Stimulated activated naive CD4-positive, alpha-beta T cell treated with Interleukin-2 at 50 U/mL for 16 hours (primary cell): ENCODE measurements at places on chromosomes 6 and 20.

DNA sequence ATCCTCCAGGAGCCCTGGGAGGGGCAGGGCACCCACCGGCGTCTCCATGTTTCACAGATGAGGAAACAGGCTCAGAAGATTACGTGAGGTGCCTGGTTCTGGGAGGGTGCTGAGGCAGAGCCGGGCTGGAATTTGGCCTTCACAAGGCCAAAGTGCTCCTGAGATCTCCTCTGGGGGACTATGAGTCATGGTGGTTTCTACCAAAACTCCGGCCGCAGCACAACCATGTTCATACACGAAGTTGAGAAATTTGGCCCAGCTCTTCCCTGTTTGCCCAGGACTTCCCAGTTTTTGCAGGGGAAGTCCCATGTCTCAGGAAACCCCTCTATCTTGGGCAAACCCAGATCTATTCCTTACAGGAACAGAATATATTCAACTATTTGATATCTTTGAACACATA is 172.9 kb upstream of the CDYL start:
- DNase-seq, result no peak

GRCh38 chr20:36684747-36685146 is 38.8 kb upstream of the SLA2 start:
- DNase-seq, result no peak

DNA sequence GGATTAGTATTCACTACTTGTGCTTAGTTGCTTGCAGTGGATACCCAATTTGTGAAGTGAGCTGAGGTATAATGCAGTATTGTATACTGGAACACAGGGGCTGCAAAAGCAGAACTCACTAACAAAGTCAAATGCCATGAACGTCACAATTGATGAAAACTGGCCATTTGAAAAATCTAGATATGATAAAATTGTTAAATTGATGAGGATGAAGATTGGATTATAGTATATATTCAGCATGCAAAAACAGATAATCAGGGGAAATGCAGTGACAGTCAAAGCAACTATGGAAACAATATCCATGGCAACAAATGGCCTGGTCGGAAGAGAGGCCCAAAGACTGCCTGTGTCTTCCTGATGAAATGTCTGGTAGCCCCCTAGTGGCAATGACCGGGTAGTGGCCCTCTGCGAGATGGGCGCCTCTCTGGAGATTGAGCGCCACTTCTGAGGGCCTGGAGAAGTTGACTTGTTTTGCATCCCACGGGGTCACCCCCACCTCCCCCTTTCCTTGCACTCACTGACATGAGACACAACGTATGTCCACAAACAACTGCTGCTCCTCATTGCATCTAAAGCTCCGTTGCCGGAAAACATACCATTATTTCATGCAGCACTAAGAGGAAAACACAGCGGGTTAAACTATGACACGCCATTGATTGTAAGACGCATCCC is 43.6 kb downstream of the C6orf15 start:
- peak; percentile 67 for DNase-seq

DNA sequence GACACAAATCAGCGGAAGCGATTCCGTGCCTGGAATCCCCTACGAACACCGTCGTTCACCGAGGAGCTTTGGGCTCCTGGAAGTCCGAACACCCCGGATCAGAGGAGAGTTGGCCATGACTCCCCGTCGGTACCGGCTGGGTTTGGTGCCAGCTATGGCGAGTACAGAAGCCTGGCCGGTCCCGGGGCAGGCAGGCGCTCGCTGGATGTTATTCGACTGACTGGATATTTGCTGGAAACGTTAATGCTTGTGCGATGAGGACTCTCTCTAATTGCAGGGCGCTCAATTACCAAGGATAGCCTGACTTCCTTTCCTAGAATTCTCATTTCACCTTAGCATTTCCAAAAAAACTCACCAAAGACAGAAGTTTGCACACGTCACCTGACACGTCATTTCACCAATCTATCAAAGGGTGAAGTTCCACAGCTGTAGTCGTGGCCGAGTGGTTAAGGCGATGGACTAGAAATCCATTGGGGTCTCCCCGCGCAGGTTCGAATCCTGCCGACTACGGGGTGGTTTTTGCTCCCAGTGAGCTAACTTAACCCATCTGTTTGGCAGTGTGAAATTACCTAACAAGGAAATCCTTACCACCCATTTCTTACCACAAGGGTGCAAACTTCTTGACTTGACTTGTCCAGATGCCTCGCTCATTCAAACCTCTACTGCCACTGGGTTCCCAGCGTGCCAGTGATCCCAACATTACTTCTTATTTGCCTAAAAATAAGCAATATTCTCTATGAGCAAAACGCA is 22.7 kb upstream of the ZNF184 start:
- peak; percentile 57 for DNase-seq

DNA sequence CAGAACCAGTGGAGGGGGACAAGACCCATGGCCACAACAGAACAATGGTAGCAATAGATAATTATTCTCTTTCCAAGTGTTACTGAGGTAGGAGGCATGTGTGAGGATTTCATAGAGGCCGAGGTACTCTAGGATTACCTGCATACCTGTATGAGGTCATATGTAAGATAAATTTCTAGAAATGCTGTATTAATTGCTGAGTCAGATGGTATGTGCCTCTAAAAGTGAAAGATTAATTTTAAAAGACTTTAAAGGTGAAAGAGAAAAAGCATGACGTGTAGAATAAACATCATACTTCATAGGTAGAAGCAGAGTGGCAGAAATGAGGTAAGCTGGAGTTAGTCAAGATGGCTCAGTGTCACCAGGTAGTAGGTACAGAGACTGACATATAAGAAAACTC is 51.6 kb downstream of the ZHX3 start:
- DNase-seq, result no peak

DNA sequence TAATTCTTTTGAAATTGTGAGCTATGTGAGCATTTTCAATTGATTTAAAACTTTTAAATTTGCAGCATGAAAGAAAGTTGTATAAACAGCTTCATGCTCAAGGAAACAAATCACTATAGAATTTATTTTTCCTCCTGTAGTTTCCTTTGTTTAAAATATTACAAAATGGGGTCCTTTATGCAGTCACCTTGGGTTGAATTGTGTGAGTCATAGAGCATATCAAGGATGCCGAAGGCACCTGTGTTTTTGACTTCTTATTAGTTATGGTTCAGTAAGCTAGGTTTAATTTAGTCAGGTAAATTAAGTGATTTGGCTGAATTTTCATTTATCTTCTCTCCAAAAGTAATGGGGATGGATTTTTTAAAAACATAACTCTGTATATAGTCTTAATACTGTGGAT is 96.8 kb downstream of the BCKDHB start:
- DNase-seq, result no peak

DNA sequence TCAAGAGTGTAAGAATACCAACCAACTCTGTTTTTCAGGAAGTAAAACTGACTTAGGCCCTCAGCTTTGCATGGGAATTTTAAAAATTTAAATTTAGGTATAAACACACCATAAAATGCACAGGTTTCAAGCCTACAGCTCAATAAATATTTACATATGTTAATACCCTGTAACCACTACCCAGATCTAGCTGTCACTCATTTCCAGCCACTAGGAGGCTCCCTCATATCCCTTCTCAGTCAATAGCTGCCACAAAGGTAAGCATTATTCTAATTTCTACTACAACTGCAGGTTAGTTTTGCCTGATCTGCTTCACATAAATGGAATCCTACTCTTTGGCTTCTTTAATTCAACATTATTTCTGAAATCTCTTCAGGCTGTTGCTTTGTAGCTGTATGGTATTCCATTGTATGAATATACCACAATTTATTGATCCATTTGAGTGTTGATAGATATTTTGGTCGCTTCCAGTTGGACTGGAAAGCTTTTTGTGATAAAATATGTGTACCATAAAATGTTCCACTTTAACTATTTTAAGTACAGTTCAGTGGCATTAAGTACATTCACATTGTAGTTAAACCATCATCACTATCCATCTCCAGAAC is 32.5 kb upstream of the MEI4 start:
- DNase-seq, result no peak

GRCh38 chr20:51966296-51966971 is 164.1 kb upstream of the SALL4 start:
- no peak for DNase-seq

- DNase-seq, result no peak
Measured at GRCh38 chr20:47981222-47981621, 195.9 kb upstream of the SULF2 start.

- no peak for DNase-seq
Measured at GRCh38 chr20:25211273-25211672, 15.8 kb downstream of the ENTPD6 start.

- no peak for DNase-seq
Measured at GRCh38 chr6:17630511-17631073, 30.5 kb downstream of the FAM8A1 start.

DNA sequence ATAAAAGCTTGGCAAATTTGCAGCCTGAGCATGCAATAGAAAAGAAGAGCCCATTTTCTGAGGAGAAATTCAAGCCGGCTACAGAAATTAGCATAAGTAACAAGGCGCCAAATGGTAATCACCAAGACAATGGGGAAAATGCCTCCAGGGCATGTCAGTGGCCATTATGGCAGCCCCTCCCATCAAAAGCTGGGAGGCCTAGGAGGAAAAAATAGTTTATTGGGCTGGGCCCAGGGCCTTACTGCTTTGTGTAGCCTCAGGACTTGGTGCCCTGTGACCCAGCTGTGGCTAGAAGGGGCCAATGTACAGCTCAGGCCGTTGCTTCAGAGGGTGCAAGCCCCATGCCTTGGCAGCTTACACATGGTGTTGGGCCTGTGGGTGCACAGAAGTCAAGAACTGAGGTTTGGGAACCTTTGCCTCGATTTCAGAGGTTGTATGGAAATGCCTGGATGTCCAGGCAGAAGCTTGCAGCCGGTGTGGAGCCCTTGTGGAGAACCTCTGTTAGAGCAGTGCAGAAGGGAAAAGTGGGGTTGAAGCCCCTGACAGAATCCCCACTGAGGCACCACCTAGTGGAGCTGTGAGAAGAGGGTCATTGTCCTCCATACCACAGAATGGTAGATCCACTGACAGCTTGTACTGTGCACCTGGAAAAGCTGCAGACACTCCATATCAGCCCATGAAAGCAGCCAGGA is 328.5 kb upstream of the MAP3K7 start:
- DNase-seq, result no peak

- no peak for DNase-seq
Measured at GRCh38 chr20:9903048-9903655, 64.3 kb upstream of the PAK5 start.

DNA sequence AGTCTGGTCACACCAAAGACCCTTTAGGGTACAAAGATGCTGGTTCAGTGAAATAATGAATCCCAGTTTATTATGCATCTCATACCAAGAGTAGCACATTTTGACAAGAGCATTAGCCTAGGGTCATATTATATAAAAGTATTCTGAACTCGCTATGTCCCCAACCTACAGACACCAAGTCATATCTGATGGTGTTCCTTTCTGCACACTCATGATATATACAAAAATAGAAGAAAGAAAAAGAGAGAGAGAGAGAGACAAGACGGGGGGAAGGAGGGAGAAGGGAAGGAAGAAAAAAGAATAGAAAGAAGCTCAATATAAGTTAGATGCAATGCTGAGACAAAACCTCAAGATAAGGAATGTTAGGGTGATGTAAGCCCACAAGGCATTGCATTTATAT is 131.1 kb downstream of the DST start:
- DNase-seq, result no peak

DNA sequence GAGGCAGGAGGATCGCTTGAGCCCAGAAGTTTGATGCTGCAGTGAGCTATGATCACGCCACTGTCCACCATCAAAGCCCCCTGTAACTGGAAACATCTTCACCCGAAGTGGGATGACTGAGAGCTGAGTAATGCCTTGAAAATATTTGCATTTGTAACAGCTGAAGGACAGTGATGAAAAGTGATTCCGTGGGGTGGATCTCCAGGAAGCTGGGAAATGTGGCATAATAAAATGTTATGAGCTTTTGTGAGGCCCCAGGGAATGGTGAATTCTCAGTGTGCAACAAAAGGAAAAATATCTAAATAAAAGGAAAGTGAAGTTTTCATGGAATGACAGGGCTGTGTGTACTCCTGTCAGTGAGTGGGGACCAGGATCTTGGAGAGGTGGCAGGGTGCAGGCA is 92.0 kb downstream of the JAG1 start:
- no peak for DNase-seq

GRCh38 chr6:141026504-141026903 is 1106.2 kb upstream of the GJE1 start:
- DNase-seq, result no peak

GRCh38 chr6:24255676-24256075 is 102.2 kb downstream of the DCDC2 start:
- DNase-seq, result no peak

GRCh38 chr6:86251106-86251505 is 608.4 kb upstream of the SYNCRIP start:
- no peak for DNase-seq

DNA sequence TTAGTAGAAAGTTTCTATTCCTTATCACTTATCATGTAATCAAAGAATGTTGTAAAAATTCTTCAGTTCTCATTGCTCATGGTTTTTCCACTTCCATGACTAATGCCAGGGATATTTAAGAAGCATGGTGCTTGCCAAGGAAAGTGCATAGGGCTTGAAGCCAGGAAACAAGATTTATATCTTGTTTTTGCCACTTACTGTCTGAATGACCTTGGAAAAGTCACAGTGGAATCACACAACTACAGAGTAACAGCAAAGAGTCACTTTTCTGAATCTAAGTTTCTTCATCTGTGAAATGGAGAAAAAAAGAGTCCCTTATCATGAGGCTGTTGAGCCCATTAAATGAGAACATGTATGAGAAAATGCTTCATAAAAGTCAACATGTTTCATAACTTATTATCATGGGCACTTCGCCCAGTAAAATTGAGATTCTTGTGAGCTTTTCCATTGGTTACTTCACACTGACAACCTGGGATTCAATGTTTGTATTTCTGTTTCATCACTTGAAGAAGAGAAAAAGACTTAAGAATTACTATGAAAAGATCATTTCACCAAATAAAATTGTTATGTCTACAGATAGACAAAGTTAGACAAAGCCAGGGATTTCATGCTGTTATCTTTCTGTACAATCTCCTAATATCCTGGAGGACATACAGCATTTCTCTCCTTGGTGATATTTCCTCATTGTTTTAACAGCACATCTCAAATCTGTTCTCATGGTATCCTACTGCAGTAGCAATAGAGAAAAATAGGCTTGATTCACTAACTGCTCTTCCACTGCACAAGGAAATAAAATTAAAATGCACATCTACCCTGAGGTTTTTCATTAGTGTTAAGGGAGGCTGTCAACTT is 7.6 kb upstream of the BMP5 start:
- no peak for DNase-seq
